ENCODE measurements at places on chromosomes 1 and 21.

DNA sequence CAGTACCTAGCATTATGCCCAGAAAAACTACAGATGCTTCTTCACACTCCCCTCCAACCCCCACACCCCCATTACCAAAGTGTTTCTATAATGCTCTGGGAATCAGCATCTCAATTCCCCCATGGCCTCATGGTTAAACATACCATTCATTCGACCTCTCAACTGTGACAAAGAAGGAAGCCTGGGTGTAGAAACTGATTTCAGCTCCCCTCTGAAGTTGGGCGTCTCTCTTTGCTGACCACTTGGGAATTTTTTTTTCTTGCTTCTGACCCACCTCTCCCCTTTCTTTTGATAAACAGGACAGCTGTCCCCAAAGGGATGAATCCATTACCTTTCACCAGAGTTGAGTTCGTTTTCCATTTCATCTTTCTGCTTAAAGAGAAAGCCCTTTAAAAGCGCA is 116.4 kb upstream of the HOOK1 start:
- DNase-seq: no peak

DNA sequence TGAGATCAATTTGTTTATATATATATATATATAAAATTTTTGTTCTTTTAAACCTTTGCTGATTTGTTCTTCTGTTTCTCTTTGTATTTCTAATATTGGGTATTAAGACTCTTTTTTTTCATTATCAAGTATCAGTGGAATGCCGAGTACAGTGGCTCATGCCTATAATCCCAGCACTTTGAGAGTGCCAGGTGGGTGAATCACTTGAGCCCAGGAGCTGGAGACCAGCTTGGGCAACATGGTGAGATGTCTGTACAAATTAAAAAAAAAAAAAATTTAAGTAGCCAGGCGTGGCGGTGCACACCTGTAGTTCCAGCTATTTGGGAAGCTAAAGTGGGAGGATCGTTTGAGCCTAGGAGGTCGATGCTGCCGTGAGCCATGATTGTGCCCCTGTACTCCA is 67.1 kb downstream of the MAST2 start:
- DNase-seq: no peak

DNA sequence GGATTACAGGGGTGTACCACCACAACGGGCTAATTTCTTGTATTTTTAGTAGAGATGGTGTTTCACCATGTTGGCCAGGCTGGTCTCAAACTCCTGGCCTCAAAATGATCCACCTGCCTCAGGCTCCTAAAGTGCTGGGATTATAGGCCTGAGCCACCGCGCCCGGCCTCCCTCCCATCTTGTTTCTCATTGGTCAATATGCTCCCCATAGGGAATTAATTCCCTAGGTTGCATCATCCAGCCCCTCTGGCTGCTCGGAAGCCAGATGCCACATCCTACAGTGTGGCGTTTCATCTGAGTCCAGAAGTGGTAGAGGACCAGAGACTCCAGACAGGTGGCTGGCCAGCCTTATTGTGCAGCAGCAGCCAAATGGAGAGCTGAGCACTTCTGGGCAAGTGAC is 11.5 kb upstream of the VASH2 start:
- DNase-seq: no peak

DNA sequence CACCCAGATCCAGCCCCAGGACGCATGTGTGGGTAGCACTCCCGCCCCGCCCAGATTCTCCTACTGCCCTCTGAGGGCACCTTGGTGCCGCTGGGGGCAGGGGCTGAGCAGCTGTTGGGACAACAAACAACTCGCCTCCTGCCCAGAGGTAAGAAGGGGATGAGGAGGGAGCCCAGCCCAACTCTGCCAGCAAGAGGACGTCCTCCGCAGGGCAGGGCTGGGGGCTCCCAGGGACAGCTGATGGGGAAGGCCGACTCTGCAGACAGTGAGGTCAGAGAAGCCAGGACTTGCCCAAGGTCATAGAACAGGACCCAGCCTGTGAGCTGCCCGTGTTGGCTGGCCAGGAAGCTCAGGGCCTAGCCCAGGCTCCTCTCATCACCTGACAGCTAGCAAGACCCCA is 18.8 kb downstream of the RAP1GAP start:
- DNase-seq: no peak

- DNase-seq: no peak
Observed at GRCh38 chr1:55466373-55466772, 251.2 kb upstream of the USP24 start.

DNA sequence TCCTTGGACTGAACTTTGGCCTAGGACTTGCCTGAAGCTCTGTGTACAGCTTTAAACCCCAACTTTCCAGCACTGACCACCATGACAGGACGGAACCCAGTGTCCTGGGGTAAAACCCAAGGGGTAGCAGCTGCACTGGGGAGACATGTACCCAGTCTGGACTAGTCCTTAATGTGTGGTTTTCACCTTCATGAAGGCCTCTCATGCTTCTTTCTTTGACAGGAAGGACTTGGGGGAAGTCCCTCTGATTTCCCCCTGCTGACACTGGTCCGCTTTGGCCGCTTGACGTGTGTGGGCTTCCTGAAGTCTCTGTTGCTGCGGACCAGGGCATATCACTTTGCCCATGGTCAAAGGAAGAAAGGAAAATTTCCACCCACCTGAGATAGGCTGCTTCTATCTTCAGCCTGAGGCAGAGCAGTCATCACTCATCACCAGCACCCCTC is 66.3 kb upstream of the PRDX6 start:
- no peak for DNase-seq

GRCh38 chr1:66176012-66176715 is 357.8 kb upstream of the SGIP1 start:
- no peak for DNase-seq

- DNase-seq: no peak
Observed at GRCh38 chr1:223076362-223076761, 66.7 kb downstream of the TLR5 start.

DNA sequence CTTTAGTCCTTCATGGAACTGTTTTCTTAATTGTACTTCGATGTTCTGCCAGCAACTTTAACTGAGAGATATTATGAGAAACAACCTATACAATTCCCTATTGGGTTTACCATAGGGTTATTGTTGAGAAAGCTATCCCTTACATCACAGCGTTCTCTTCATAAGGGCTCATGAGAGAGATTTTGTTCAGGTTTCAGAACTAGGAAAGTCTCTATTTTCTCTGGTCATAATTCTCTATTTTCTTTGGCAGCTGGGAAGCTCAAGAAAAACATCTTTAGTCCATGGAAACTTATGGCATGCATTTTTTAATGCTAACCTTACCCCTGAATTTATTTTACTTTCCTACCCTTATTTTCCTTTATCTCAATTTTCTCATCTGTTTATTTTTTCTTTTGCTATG is 38.2 kb downstream of the NMNAT2 start:
- DNase-seq: no peak

- no peak for DNase-seq
Observed at GRCh38 chr1:212960932-212961331, 10.6 kb downstream of the VASH2 start.

- DNase-seq: no peak
Observed at GRCh38 chr1:26181586-26182382, 4.5 kb downstream of the CNKSR1 start.

GRCh38 chr1:223486932-223487886 is 94.0 kb downstream of the CCDC185 start:
- no peak for DNase-seq

DNA sequence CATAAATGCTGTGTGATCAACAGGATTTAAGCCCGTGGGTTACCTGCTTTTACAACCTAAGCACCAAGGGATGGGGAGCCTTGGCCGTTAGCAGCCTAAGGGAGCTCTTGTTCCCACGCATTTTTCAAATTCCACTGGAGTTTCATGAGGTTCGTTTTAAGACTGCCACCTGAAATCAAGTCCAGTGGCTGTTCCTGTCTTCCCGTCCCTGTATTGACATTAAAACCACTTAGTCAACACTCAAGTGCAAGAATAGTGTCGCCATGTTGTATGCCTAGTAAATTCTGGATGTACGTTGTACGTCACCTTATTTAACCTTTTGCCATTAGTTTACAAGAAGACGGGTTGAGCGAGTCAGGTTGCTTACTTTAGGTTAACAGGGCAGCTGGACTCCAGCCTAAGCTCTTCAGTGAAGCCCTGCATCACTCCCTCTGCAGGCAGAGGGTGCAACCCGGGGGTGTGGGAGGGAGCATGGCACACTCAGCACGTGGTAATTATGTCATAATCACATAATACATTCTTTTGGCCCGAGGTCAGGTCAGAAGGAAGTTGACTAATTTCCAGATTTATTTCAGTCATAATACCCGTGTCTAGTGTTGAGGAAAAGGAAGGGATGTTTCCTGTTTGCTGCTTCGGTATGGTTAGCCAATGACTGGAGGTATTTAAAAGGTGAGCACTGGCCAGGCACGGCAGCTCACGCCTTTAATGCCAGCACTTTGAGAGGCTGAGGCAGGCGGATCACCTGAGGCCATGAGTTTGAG is 42.5 kb downstream of the CNST start:
- DNase-seq: no peak

DNA sequence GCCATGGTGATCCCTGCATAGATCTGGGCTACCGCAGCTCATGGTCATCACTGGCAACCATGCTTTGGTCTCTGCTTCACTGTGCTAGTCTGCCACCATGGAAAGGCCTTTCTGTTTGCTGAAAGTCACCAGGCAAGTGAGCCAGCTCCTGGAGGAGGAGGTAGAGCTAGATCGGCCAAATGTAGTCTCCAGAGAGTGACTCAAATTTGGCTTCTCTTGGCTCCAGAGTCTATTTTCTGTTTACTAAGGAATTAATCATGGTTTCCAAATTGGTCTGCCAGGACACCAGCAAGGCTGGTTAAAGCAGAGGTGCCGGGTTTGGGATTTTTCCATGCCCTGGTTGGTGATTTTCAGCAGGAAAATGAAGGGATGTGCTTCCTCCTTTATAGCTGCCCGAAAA is 52.7 kb upstream of the IVNS1ABP start:
- no peak for DNase-seq

DNA sequence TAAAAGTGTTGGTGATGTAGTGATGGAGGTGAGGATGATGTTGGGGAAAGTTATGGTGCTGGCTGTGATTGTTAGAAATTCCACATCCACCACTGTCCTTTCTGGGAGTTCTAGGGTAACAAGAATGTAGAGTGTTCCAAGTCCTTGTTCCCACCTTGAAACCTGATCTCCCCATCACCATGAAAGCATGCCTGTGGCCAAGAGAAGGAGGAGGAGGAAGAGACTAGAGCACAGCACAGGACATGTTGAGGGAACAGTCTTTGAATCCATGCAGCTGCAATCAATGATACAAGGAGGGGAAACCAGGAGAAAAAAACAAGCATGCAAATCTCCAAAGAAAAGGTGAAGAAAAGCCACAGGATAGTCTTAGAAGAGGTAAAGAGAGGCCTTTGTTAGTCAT is 45.9 kb upstream of the ARTN start:
- no peak for DNase-seq

DNA sequence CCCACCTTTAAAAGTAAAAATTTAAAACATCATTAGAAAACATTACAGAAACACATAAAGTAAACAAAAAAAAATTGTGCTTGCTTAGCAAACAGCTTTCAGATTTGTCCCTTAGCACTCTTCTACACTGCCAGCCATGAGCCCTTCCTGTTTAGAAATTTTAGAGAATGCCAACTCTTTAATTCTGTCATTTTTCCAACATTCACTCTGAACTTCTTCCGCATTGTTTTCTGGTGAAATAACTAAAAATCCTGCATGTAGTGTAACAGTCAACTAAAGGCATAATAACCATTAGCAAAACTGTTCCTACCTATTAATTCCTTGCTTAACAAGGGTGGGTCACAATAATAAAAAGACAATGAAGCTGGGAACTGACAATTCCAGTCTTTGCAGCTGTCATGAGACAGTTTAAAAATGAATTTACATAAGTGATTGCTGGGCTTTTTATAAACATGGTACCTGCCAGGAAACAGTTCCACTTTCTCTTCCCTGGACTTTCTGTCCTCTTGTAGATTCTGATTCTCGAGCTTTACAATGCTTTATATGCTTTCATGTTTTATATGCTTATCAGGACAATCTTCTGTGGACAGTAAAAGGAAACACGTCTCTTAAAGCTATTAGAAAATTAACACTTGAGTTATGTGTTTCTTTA is 19.0 kb downstream of the GNG12 start:
- no peak for DNase-seq

DNA sequence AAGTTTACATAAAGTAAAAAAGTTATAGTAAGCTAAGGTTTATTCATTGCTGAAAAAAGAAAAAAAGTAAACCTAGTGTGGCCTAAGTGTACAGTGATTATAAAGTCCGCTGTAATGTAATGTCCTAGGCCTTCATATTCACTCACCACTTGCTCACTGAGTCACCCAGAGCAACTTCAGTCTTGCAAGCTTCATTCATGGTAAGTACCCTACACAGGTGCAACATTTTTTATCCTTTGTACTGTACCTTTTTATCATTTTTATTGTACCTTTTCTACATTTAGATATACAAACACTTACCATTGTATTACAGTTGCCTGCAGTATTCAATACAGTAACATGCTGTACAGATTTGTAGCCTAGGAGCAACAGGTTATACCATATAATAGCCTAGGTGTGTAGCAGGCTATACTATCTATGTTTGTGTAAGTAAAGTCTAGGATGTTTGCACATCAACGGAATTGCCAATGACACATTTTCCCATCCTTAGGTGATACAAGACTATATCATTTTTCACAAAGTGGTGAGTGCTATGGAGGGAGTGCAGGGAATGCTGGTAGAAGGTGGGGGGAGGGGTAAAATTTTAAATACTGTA is 58.0 kb upstream of the DMRTA2 start:
- DNase-seq: no peak

DNA sequence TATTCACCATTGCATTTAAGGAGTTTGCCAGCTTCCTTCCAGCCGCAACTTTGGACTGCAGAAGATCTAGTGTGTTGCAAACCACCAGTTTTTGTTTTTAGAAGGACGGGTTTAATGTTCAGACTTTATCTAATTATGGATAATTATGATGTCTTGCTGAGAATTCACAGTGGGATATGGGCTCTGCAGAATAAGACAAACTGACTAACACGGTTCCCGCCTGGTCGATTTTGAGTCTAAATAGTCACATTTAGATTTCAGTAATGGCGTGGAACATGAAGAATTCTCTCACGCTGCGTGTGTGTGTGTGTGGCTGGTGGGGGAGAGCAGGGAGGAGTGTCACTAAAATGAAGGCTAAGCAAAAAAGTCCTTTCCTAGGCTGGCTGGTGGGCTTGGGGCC is 48.5 kb upstream of the DMRTB1 start:
- no peak for DNase-seq
